AML-193 (cell line): ENCODE measurements at places on chromosomes 16 and 17.

DNA sequence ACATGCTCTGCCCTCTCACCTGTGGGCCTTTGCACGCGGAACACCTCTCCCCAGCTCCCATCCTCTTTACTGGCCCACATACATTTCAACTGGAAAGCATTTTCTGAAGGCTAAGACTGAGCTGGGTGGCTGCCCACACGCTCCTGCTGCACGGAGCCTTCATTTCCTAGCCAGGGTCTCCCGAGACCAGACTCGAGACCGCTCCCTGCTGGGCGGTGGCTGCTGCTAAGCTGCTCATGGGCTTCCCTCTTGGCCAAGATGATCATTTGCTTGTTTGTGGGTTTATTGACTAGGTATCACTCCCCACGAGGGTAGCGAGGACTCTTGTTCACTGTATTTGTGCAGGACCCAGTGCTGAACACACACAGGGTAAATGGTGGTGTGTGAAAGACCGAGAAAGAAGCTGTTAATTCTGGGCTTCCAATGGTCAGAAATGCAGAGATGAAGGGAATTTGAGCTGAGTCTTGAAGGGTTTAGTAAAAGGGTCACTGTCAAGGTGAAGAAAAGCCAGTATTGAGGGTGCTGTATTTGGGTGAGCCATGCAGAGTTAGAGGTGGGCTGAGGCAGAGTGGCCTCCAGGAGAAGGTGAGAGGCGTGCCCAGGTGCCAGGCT, 907 bp downstream of the TRAPPC2L start:
- peak; percentile 85 for DNase-seq

DNA sequence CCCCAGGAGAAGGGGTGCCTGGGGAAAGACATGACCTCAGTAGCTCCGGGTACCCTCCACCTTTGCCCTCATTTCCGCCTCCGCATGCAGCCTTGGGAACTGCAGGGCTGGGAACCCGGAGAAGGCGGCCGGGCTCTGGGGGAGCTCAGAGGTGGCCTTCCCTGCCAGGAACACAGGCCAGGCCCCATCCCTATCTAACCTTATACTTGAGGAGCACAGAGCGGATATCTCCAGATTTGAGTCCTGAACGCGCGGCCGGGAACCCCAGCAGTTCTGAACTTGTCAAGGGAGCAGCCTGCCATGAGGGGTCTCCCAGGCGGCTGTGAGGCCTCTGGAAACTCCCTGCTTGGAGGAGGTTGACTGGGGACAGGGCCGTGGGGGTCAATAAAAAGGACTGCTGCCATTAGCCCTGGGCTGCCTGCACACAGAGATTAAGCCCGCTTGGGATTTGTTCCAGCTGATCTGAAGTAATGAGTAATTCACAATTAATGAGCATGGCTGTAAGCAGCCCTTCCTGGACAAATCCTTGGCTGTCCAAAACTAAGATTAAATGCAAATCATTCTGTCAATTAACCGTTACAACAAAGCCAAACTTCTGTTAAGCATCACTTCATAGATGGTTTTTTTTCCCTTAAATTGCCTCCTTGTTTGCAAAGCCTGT, 26.3 kb upstream of the METRNL start:
- DNase-seq = no peak

- DNase-seq = no peak
These were observed 816.9 kb downstream of the CDH11 start for GRCh38 chr16:64304951-64305350.

GRCh38 chr17:38418693-38419507, 9.4 kb upstream of the ARHGAP23 start:
- DNase-seq = no peak

DNA sequence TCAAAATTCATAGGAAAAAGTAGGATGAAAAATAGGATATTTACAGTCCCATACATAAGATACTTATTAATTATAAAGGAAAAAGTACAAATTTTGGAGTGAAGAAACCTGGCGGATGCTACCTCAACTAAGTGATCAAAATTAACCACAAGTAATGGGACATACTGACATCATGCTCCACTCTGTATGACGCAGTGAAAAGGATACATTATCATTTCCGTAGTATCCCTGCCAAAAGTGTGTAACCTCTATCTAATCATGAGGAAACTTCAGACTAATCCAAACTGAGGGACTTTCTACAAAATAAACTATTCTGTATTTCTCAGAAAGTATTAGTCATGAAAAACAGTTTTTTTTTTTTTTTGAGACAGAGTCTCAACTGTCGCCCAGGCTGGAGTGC, 60.5 kb downstream of the TRIM37 start:
- no peak for DNase-seq

DNA sequence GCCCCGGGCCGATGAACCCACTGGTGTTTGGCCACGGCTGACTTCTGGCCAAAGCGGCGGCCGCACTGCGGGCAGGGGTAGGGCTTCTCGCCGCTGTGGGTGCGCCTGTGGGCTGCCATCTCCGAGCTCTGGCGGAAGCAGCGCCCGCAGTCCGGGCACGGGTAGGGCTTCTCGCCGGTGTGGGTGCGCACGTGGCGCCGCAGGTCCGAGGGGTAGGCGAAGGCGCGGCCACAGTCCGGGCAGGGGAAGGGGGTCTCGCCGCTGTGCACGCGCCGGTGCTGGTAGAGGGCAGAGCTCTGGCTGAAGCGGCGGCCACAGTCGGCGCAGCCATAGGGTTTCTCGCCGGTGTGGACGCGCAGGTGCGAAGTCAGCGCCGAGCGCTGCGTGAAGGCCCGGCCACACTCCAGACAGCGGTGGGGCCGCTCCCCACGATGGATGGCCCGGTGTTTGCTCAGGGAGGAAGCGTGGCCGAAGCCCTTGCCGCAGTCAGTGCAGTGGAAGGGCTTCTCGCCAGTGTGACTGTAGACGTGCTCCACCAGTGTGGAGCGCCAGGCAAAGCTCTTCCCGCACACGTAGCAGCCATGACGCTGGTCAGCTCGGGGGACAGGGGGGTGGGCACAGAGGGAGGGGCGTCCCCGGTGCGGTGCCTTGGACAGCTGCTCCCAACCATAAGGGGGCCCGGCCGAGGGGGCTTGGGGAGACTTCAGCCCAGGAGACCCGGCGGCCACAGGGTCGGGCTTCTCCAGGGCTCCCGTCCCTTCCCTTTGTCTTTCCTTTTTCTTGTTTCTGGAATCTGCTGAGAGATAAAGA, 2.7 kb downstream of the ZNF764 start:
- no peak for DNase-seq

DNA sequence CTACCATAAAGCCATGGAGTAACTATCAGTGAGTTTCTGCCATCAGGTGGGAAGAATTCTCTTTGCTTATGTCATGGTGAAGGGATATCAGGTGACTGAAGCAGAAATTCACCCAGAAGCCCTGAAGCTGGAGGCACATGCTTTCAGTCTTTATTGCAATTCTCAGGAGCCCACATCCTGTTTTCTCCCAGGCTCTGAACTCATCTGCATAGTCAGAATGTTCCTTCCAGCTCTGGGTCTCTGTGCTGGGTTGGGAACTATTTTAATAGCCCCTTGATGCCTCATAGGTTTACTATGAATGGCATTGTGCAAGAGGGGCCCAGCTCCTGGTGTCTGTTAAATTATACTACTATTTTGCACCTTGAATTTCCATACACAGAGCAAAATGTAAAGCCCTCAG, 198.4 kb upstream of the SOX9 start:
- DNase-seq = no peak

DNA sequence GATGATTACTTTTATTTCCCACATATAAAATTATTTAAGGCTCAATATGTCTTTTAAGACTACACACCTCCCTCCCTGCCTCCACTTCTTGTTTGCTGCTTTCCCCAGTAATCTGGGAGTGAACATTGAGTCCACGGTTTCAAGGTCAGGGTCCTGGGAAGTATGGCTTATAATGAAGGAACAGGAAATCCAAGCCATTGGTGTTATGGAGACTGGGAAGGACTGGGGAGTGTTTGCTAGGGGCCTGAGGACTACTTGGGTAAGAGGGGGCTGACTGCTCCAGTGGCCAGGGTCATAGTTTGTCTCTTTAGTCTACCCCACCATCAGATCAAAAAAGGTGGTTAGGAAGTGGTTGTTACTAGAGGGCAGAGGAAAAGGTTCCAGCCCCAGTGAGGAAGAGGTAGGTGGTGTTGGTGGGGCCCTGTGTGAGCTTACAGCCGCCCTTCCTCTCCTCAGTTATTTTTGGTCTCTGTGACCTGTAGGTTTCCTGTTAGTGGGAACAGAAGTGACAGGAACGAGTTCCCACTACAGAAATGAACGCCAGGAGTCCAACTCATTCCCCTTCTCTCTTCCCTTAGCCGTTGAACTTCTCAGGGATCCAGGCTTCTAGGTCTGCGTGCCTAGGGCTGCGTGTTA, 742 bp upstream of the SLC16A13 start:
- no peak for DNase-seq

DNA sequence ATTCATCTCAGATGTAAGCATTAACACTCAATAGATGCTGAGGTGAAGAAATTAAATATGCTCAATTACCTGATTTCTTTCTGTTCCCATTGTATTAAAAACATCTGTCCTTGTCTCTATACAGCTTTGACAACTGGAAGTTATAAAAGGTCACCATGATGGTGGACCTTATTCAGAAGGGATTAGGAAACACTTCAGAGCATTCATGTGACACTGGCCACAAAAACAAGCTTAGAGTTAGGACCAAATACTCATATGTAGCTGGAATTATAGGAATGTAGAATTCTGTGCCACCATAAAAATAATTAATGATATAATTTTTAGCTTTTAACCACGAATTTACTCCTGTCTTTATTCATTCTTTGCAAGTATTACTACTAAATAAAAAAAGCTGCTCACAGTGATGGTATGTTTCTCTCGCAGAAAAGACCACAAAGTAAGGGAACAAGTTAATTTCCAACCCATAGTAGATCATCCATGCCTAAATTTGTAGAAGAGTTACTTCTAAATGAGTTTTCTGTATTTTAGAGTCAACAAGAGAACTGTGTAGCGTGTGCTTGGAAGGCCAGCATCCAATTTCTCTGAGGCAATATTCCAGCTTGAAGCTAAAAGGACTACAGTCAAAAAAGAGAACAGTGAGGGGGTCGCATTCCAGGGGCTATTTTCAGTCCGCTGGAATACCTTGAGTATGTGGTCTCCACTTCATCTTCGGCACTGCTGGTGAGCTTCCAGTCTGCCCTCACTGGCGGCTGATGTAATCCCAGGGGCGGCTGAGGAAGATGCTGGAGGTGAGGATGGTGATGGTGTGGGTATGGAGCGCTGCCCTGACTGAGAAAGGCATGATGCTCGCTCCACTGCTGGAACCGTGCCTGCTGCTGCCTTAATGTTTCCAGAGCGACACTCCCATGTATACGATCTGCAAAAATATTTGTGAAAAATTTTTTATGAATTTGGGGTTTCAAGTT, 63.7 kb downstream of the CACNG1 start:
- no peak for DNase-seq
